ENCODE measurements at places on chromosomes 1 and 21. TPM values are rescaled to one million over a fixed set of nuclear protein-coding genes. Genes with fewer than 3 reads are reported as not detected.

IQGAP3 gene
- 0.79 TPM for total RNA-seq

DYNLT5 gene
- 0.37 TPM for total RNA-seq

WNT9A gene
- total RNA-seq: 0.54 TPM

TRAF3IP3 gene
- 98.6 TPM for total RNA-seq

LRRN2 gene
- total RNA-seq: 11.9 TPM

PHC2 gene
- 129 TPM for total RNA-seq

GRCh38 chr1:232108598-232108997, 482.0 kb downstream of the DISC1 start:
- no peak overlapping the region for H3K27ac ChIP-seq
- H3K4me1 ChIP-seq: no peaks in the 10 kb centered on the region
- H3K4me3 ChIP-seq: no peak overlapping the region

DNA sequence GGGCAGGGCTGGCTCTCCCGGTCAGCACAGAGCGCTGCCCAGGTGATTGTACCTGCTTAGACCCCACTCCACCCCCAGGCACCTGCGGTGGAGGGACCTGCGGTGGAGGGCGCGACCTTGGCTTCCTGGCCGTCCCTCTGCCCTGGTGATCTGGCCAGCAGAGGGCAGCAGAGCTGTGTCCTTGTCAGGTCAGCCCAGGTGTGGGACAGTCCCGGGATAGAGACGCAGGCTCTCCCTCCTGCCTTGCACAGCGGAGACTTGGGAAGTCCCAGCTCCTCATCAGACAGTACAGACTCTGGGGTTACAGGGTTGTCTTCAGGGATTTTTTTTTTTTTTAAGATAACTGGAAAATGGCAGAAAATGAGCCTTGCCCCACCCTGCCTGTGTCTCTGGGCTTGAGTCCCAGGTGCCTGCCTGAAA, 10.0 kb downstream of the SLX9 start:
- peaks cover 59% of the 10 kb centered on the region for H3K4me1 ChIP-seq
- H3K36me3 ChIP-seq: peaks cover 12% of the 10 kb centered on the region
- no peak overlapping the region for H3K4me3 ChIP-seq
- H3K27ac ChIP-seq: no peak overlapping the region
- peak; percentile 96 for DNase-seq
- H3K27me3 ChIP-seq: no peaks in the 10 kb centered on the region

GRCh38 chr1:50684185-50684584, 260.9 kb upstream of the DMRTA2 start:
- H3K36me3 ChIP-seq: no peaks in the 10 kb centered on the region
- H3K4me3 ChIP-seq: no peak overlapping the region
- no peak for DNase-seq
- no peaks in the 10 kb centered on the region for H3K27me3 ChIP-seq
- no peaks in the 10 kb centered on the region for H3K4me1 ChIP-seq

GRCh38 chr1:13838236-13838635, 138.2 kb downstream of the PRDM2 start:
- H3K27ac ChIP-seq: no peak overlapping the region
- H3K4me3 ChIP-seq: no peak overlapping the region
- H3K4me1 ChIP-seq: no peaks in the 10 kb centered on the region

GRCh38 chr1:238953448-238954010, 432.8 kb upstream of the CHRM3 start:
- no peaks in the 10 kb centered on the region for H3K27me3 ChIP-seq
- no peaks in the 10 kb centered on the region for H3K4me1 ChIP-seq
- H3K36me3 ChIP-seq: no peaks in the 10 kb centered on the region
- H3K4me3 ChIP-seq: no peak overlapping the region
- no peak overlapping the region for H3K27ac ChIP-seq

- no peak for DNase-seq
- peaks cover 3% of the 10 kb centered on the region for H3K27me3 ChIP-seq
- no peaks in the 10 kb centered on the region for H3K4me1 ChIP-seq
- H3K27ac ChIP-seq: no peak overlapping the region
Measured at GRCh38 chr21:38688068-38688467, 117.7 kb upstream of the ETS2 start.

DNA sequence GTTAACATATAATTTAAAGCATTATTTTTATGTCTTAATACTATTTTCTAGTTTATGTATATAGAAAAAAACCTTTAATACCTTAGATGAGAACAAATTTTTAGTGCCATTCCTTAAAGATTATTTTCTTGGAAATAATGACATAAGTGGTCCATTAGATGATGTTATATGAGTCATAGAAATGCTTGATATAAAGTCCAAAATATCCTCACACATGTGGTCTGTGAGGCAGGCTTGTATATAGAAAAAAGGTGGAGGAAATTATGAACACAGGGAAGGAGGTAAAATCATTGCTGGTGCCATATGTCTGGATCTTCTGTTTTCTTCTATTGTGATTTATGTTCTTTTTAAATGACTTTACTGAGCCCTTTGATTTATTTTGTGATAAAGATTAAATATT, 79.3 kb downstream of the MAP3K7CL start:
- H3K27me3 ChIP-seq: no peaks in the 10 kb centered on the region
- no peaks in the 10 kb centered on the region for H3K36me3 ChIP-seq
- no peak overlapping the region for H3K27ac ChIP-seq
- peaks cover 20% of the 10 kb centered on the region for H3K4me1 ChIP-seq
- H3K4me3 ChIP-seq: no peak overlapping the region
- no peak for DNase-seq

GRCh38 chr1:53182111-53182593, 14.5 kb upstream of the CPT2 start:
- peaks cover 66% of the 10 kb centered on the region for H3K27me3 ChIP-seq
- peak; percentile 92 for DNase-seq
- H3K27ac ChIP-seq: no peak overlapping the region
- no peaks in the 10 kb centered on the region for H3K36me3 ChIP-seq

DNA sequence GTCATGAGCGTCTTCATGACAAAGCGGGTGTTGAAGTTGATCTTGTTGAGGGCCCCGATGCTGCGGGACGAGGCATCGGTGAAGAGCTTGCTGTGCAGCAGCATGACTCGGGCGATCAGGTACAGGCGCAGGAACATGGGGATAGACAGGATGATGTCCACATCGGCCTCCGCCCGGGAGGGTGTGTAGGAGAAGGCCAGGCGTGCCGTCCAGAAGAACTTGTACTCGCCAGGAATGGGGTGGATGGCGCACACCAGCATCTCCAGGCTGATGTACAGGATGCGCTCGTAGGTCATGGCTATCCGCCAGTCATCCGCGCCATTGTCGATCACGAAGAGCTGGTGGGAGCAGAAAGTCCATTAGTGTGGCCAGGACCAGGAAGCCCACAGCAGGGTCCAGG, 98.0 kb downstream of the KCNN3 start:
- no peaks in the 10 kb centered on the region for H3K4me1 ChIP-seq
- H3K4me3 ChIP-seq: no peak overlapping the region
- no peaks in the 10 kb centered on the region for H3K36me3 ChIP-seq
- H3K27me3 ChIP-seq: no peaks in the 10 kb centered on the region
- peak; percentile 41 for DNase-seq

Measured in spleen (tissue), 13 donors.